ENCODE measurements at places on chromosomes 4 and X.

GRCh38 chrX:42220083-42220482, 296.7 kb upstream of the CASK start:
- DNase-seq: no peak

DNA sequence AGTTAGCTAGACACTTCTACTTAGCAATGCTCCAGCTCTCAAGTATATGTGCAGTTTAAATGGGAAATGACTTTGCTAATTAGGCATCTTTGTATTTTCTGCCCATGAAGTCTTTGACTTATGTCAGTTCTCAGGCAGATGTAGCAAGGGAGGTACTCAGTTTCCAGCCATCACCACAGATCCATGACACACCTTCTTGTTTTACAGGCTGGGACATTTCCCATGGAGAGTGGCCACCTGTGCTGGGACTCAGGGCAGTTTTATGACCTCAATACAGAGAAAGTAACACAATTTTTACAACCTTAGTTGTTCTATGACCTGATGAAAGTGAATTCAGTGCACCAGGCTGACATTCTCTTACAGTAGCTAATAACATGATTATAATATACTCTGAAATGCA, 280.7 kb upstream of the GK2 start:
- DNase-seq: no peak

- no peak for DNase-seq
Measured at GRCh38 chrX:97529536-97530200, 646.0 kb downstream of the RPA4 start.

DNA sequence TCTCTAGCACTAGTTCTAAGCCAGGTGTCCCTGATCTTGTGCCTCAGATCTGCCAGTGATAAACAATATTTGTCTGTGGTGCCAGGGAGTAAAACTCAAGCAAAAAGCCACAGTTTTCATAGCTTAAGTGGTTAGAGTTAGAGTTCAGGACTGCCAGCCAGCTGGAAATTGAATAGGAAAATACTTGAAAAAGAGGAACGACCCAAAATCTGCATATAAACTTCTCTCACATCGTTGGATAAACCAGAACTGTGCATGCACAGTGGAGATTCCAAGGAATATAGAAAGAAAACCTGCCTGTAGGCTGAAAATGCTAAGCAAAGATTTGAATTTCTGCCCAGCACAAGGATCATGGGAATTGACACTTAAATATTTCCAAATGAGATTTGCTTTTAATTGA, 35.0 kb upstream of the GNPDA2 start:
- DNase-seq: no peak

- no peak for DNase-seq
Measured at GRCh38 chr4:128551280-128551679, 258.2 kb upstream of the JADE1 start.

GRCh38 chr4:10108818-10109783, 7.5 kb downstream of the WDR1 start:
- no peak for DNase-seq

DNA sequence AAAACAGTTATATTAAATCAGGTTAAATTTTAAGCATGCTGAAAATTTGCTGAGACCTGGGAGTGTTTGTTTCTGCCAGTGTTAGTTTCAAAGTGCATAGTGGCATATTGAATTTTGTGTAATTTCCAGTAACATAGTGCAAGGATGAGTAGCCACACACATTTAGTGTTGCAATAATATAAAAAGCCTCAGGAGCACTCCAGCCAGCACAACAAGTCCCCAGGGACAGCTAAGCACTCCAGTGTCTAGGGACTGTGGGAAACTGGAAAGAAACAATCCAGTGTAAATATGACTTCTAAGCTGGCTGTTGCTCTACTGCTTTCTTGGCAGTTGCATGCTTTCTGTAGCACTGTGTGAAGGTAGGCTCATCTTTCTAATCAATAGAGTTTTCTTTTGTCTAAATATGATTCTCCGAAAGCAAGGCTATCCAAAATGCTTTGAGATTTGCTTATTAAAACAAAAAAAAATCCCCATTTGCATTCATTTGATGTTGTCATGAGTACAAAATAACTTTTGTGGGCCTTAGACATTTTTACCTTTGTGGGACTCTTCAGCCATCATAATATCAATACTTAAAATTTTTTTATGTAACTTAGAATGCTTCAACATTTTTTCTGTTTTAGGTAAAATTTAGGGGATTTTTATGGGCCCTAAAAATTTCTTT, 24.2 kb upstream of the CXCL2 start:
- DNase-seq: no peak

DNA sequence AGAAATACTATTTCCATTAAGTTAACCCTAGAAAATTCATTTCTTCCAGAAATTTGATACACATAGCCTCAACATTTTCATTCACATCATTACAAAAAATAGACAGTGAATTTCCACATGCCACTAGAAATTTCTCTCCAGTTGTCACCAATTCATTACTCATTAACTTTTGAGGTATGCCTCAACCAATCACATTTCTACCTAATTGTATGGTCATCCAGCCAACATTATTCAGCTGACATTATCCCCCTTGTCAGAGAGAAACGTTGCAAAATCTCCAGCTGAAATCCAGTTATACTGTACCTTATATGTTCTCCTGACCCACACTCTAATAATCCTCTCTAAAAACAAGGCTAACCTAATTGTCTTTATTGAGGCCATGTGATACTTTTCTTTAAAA, 24.8 kb downstream of the FRYL start:
- no peak for DNase-seq

GRCh38 chrX:70455366-70456202, 10.9 kb downstream of the DLG3 start:
- DNase-seq: peak; percentile 13

DNA sequence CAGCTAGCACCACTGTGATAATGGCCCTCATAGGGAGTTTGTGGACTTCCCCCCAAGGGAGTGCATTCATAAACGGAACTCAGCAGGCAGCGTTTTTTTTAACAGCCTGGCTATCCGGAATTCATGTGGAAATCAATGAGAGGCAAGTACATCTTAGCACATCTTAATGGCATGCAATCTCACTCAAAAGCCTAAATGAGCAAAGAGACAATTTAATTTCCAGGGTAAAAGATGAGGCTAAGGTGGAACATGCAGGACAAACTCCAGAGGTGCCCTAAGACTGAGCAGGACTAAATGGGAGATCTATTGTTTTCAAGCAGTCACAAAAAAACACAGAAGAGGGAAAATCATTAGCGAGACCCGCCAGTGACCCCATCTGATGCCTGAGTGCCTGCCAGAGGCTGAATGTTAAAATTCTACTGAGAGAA, 243.5 kb upstream of the KCNIP4 start:
- DNase-seq: no peak

GRCh38 chr4:31086756-31087330, 366.7 kb downstream of the PCDH7 start:
- DNase-seq: no peak

GRCh38 chr4:184950117-184950830, 68.0 kb upstream of the HELT start:
- DNase-seq: no peak

DNA sequence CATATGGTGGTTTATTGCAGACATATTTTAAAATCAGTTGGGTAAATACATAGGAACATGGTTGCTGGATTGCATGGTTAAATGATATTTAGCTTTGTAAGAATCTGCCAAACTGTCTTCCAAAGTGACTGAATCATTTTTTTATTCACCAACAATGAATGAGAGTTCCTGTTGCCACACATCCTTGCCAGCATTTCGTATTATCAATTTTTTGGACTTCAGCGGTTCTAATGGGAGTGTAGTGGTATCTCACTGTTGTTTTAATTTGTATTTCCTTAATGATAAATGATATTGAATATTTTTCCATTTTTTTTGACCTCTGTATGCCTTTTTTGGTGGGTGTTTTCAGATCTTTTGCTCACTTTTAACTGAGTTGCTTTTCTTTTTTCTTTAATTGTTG, 1.4 kb upstream of the MTHFD2L start:
- DNase-seq: no peak

- DNase-seq: no peak
Measured at GRCh38 chrX:12949927-12950656, 24.8 kb upstream of the TMSB4X start.

DNA sequence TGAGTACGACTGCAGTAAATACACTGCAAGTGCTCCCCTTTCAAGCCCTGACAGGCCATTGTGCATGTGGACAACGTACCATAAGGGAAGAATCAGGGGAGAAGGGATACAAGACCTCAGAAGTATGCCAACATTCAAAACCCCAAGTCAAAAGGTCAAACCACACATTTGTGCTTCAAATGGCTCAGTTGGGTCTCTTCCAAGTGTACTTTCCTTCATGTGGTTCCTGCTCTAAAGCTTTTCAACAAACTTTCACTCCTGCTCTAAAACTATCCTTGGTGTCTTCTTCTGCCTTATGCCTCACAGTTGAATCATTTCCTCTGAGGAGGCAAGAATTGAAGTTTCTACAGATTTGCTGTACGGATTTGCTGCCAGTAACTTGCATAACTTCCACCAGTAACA, 305.7 kb upstream of the SLIT2 start:
- no peak for DNase-seq

DNA sequence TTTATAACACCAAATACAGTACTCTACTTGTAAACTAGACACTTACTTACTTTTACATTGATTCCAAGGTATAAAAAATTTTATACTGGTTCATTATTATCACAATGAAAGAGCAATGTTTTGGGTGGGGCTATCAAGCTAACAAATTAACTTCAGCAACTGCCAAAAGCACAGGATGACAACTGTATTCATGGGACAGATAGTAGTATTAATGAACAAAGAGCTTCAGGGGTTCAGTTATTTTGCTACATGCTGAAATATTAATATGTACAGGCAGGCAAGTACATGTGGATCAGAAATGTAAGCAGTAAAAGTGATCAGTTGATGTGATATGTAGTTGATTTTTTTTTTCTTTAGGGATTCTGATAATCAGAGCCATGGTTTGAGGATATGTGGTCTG, 112.9 kb downstream of the NAA11 start:
- DNase-seq: no peak

DNA sequence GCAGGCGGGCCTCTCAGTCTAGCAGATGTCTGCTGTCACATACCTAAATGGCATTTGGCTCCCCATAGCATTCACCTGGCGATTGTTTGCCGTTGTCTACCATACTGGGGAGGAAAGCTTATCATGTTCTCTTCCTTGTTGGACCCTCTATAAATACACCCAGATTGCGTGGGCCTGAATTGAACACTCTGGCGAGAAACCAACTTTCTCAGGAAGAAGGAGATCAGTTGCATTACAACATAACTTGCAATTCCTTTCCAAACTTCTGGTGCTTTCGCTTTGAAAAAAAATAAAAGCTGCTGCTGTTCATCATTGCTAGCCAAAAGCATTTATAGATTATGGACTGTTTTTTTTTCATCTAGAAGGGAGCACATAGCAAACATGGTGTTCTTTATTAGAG, 230.0 kb upstream of the GPC4 start:
- DNase-seq: no peak

DNA sequence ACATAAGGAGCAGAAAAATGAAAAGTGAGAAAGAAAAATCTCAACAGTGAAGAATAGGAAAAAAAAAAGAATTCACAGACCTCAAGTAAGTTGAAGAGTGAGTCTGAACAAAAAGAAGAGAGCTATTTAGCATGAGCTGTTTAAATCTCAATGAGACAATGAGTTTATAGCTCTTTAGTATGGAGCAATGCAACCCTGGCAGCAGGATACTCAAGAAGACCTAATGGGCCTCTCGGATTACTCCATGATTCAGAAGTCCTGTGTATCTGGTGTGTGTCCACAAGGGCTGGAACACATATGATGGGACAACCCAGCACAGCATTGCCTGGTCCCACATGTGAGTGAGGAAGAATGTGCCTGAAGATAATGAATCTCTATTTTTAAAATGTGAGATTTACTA, 563.1 kb upstream of the INTU start:
- DNase-seq: no peak

DNA sequence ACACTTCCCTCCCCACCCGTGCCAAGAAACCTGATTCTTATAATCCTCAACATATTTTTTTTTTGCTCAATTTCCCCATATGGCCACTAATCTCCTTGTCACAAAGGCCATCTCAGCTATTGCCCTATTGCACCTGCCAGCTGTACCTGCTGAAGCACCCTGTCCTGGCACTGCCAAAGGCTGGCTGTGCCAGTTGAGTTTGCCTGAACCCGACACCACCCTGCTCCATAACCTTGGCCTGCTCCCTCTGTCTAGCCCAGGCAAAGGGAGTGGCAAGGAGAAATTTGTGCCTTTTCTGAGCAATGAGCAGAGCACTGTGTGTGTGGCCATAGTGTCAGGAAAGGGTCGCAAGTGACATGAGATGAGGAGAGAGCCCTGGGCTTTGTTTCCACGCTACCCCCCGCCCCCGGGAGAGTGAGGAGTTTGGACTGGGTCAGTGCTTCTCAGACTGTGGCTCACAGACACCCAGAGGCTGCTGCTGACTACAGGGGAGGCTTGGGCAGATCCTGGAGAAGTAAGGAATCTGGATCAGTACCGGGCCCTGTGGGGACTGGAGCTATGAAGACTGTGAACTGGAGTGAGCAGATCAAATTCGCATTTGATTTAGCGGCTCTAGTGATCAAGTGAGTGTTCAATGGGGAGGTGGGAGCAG, 42.2 kb upstream of the HMGB3 start:
- DNase-seq: no peak

- no peak for DNase-seq
Measured at GRCh38 chrX:154724993-154725756, 25.7 kb downstream of the GAB3 start.

DNA sequence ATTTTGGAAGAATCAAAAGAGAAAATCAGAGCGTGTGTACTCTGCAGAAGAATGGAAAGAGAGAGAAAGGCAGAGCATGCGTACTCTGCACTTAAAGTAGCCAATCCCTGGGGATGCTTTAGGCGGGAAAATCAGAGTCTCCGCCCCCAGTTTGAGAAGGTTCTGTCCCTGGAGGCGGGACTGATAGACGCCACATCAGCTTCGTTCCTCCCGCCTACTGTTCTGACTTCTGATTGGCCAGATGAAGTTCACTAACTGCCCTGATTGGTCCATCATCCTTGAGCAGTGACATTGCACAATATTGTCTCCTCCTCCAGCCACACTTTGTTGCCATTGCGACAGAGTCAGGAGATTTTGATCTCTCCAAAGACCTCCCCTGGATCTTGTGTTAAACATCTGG, 23.8 kb downstream of the SSX1 start:
- DNase-seq: no peak

DNA sequence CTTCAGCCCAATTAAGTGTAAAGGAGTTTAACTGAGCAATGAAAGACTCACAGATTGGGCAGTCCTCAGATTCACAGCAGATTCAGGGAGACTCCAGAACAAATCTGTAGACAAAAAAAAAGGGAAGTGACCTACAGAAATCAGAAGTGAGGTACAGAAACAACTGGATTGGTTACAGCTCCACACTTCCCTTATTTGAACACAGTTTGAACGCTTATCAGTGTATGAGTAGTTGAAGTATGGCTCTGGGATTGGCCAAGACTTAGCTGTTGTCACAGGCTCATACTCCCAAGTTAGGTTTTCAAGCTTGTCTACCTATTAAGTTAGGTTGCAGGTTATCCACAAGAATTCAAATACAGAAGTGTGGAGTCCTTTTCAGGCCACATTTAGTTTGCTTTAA, 112.4 kb upstream of the ELOVL6 start:
- DNase-seq: no peak

GRCh38 chrX:153609917-153610835, 11.2 kb upstream of the CCNQ start:
- peak; percentile 61 for DNase-seq

GRCh38 chr4:188262464-188262863, 123.2 kb downstream of the TRIML1 start:
- no peak for DNase-seq
